ENCODE measurements at places on chromosomes 4 and X.

DNA sequence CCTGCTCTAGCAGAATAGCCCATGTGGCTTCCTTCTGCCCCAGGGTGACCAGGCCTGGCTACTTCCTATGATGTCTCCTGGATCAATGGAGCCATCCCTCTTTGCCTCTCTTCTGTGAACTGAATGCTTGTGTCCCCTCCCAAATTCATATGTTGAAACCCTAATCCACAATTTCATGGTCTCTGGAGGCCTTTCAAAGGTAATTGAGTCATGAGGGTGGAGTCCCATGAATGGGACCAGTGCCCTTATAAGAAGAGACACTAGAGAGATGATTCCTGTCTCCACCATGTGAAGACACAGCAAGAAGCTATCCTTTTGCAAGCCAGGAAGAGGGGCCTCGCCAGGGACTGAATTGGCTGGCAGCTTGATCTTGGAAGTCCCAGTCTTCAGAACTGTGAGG, 18.4 kb downstream of the CCKAR start:
- no peak for DNase-seq

GRCh38 chrX:40109288-40110008, 11.7 kb upstream of the BCOR start:
- DNase-seq: no peak

DNA sequence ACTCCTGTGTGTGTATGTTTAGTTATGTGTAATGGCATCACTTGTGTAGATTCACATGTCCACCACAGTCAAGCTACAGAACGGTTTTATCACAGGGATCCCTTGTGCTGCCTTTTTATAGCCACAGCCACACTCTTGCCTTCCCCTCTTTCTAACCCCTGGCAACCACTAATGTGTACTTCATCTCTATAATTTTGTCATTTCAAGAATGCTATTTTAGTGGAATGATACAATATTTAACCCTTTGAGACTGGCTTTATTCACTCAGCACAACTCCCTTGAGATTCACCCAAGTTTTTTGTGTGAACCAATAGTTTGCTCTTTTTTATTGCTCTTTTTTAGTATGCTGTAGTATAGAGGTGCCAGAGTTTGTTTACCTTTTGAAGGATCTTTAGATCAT, 112.1 kb downstream of the CDKL5 start:
- no peak for DNase-seq

GRCh38 chr4:24262084-24262483, 322.3 kb downstream of the DHX15 start:
- no peak for DNase-seq

DNA sequence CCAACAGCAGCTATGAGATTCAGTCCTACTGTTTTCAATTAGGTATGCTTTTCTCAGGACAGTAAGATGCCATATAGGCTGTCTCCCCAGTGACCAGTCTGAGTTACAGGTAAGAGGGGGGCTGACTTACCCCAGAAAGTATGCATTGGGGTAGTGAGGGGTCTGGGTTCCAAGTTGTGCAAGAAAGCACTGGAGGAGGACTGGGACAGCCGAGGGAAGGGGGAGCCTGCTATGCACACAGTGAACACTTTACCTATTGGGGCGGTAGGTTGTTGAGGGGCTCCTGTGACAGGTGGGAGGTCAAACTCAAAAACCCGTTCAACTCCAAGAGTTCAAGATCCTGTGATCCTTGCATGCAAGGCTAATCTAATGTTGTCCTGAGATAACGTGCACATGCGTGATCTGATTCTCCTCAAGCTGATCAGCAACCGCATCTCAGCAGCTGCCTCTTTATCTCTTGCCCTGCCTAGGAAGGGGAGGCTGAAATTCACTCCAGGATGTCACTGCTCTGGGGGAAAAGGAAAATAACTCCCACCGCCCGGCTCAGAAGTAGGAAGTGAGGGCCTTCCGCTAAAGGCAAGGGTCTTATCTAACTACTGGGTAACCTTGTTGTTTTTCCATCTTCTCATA, 108.8 kb upstream of the KIT start:
- DNase-seq: no peak

GRCh38 chr4:180164799-180165198, 2078.4 kb upstream of the TENM3 start:
- no peak for DNase-seq

DNA sequence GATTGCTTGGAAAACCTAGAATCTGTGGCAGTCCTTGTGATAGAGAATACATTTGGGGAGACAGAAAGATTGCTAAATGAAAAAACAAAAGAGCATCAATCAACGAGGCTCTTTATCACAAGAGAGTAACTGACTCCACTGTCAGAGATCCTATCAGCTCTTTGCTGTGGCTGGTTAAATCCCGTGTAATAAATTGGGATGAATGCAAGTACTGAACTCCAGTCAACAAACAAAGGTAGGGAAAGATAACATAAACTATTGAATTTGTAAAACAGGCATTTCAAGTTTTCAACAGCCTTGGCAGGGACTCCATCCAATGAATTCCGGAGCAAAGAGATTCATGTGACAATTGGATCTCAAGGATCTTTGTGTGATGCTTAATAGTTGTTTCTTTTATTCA, 21.3 kb downstream of the MMRN1 start:
- DNase-seq: no peak

DNA sequence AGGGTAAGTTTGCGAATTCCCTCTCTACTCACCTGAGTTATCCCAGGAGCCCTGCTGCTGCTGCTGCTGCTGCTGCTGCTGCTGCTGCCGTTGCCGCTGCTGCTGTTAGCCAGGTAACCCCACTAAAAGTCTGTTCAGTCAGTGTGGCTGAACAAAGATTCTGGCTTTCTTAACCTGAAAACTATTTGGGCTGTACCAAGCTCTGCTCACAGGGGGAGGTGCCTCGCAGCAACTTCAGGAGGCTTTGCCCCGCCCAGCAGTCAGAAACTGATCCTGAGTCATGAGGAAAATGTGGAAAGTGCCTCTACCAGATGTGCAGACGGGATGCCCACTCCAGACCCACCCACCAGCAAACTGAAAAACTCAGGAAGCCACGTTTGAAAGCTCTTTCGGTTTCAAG, at the start of gene CAPN6:
CAPN6 (minus strand) TSS at position 145 of the 400 bp plus-strand sequence. CDS start 6,547 bp downstream, outside the sequence.
- DNase-seq: no peak

DNA sequence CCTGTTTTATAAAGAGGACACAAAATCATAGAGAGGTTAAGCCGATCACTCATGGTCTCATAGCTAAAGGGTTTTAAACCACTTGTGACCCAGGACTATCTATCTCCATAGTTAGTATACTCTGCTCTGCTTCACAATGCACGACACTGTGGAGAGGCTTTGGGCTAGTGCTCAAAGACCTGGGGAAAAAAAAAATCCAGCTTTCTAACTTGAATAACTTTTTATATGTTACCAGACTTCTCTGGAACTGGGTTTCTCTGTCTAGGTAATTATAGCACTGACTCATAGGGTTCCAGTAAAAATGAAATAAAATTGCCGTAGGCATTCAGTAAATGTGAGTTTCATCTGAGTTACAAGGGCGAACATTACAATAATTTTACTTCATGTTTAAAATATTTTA, 273.7 kb upstream of the TECRL start:
- no peak for DNase-seq

GRCh38 chr4:3145234-3145924, 70.9 kb downstream of the HTT start:
- DNase-seq: no peak

DNA sequence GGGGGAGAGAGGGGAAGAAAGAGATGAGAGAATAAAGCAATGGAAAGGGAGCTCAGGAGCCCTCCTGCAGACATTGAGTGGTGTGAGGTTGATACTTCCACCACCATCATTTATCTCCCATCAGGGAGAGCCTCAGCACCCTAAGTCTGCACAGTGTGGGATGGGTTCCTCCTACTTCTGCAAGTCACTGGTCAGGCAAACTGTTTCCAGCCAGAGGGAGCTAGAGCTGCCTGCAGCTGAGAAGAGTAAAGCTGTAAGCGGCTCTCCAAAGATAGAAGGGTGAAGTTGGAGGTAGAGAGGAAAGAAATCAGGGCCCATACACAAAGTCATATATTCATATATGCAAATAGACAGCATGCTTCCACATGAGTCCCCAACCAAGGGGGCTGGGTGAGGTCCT, 21.9 kb upstream of the ZNF81 start:
- DNase-seq: no peak

DNA sequence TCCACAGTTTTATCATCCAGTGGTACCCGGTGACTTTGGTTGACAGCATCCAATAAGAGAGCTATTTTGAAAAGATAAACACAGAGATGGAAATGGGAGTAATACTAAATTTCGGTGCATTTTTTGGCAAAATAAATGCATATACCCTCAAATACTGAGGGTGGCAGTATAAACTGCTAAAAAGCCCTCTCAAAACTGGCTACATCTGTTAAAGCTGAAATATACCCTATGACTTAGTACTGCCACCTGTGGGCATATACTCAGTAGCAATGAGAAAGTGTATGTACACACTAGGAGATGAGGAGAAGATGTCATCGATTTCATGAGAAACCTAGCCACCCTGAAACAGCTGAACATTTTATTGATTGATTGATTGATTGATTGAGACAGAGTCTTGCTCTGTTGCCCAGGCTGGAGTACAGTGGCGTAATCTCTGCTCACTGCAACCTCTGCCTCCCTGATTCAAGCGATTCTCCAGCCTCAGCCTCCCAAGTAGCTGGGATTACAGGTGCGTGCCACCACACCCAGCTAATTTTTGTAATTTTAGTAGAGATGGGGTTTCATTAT, 12.2 kb upstream of the TMEM128 start:
- DNase-seq: no peak

GRCh38 chr4:158778156-158778711, 9.4 kb downstream of the FNIP2 start:
- DNase-seq: no peak

- no peak for DNase-seq
These were observed 115.0 kb upstream of the LDB2 start for GRCh38 chr4:17013382-17014006.

DNA sequence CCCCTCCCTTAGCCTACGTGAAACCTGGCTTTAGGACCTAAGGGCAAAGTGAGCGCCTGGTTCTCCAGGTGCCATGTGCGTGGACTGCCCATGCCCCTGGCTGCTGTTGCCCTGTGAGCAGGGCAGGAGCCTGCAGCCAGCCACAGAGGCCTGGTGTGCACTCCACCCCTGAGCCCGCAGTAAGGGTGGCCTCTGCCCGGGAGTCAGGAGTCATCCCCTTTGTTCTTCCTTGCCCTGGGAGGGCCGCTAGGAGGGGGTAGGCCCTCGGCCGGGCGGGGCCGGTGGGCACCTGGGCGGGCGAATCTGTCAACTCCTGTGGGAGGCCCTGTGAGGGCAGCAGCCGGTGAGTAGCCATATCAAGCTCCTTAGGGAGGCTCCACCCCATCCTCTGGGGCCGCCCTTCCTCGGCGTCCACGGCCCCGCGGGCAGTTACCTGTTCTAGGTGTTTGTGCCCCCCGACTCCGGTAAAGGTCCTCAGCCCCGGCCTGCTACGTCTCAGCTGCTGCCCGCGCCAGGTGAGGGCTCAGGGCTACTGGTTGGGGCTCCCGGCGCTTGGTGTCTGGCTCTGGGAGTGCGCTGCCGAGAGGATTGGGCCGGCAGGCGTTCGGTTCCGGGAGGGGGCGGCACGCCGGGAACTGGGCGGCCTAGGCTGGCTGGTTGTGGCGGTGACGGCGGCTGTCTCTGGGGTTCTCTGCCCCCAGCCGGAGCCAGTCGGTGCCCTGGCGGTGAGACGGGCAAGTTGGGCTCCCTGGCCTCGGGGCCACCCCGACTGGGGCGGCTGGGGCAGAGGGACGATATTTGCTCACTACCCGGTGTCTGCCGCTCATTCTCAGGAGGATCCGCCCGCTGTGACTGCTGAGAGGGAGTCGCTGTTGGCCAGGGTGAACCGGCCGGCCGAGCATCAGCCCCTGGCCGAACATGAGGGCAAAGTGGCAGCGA, 1060.2 kb downstream of the TECRL start:
- no peak for DNase-seq

- no peak for DNase-seq
These were observed 29.1 kb upstream of the RAB9B start for GRCh38 chrX:103861200-103861599.

DNA sequence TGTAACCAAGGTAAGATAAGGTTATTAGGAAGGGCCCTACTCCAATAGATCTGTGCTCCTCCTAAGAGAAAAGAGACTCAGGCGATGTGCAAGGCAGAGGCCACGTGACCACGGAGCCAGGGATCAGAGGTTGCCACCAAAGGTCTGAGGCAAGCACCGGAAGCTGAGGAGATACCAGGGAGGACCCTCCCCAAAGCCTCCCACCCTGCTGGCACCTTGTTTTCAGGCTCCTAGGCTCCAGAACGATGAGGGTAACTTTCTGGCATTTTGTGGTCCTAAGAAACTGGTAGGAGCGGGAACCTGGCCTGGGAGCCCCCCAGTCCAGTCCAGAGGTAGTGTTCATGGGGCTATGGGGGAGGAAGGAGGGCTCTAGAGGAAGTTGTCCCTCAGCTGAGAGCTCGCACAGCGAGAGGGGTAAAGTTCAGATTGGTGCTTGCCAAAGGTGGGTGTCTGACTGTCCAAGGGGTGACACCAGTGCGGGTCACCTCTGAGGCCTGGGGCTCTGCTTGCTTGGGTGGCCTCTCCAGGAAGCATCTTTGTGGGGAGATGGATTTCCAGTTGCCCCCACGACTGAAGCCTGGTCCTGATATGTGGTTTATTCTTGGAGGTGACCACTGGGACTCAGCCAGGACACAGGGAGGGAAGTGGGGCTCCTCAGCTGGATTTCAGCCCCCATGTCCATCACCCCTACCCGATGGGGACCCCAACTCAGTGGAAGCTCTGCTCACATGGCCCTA, 7.5 kb upstream of the LETM1 start:
- DNase-seq: no peak

DNA sequence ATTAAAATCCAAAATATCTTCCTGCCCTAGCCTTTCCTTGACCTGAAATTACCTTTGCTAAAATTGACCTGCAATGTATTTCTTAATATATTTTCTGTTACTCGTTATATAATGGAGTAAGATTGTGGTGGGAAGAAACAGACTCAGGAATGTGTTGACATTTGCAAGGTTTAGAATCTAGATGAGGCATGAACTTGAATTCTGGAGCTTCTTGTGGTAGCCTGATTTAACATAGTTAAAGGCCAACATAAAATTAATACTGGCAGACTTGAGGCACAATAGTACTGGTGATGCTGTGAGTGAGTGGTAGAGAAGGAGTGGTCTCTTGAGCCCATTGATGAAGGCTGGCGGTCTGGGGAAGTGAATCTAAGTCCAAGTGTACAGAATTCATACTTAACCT, 197.9 kb upstream of the SPRY1 start:
- no peak for DNase-seq

DNA sequence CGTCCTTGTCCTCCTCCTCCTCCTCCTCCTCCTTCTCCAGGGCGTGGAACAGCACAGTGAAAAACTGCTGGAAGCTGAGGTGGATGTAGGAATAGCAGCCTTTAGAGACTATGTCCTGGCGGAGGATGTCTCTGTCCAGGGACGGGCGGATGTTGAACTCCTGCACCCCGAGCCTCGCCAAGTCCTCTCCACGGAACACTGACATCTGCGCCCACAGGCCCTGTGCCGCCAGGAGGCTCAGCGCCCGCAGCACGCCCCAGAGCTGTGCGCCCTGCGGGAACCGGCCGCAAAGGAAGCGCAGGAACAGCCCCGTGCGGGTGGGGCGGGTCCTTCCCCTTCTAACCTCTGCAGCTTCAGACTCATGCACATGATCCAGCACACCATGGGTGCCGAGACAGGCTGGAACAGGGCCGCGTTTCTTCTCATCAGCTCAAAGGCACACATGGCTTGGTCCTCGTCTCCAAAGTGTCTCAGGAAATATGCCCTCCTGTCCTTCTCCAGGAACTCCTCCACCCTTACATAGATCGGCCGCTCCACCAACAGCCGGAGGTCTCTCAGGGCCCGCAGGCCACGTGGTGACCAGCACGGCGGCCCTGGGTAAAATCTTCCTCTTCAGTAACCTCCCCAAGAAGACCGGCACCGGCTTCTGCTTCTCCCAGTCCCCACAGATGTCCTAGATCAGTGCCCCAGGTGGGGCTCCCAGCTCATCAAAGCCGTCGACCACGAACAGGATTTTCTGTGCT, 1.2 kb downstream of the NLRP2B start:
- no peak for DNase-seq
